AG08395 (cell line): ENCODE measurements at places on chromosomes 12 and 14.

GRCh38 chr14:25095736-25096437 is 45.9 kb upstream of the STXBP6 start:
- no peak for DNase-seq

GRCh38 chr14:94769391-94770250 is at the start of gene GSC:
Gene GSC, minus strand, starts transcription at chr14:94770113. Its CDS starts 98 bp downstream, at chr14:94770015.
- DNase-seq, result peak; percentile 72

- no peak for DNase-seq
Observed at GRCh38 chr14:51825926-51826325, 34.5 kb upstream of the GNG2 start.

- no peak for DNase-seq
Observed at GRCh38 chr12:124410354-124411175, 115.7 kb downstream of the RFLNA start.
